Activated CD4-positive, alpha-beta memory T cell treated with anti-CD3 and anti-CD28 coated beads, Interleukin-2, amount 10 ng/mL, durations not matched to agents 7 days and 5 days (primary cell): ENCODE measurements at places on chromosomes 2 and 18. TPM values are rescaled to one million over a fixed set of nuclear protein-coding genes. Genes with fewer than 3 reads are reported as not detected.

The NEURL3 gene
- 1.0 TPM for total RNA-seq

The EVX2 gene
- total RNA-seq: not detected

The ERMN gene
- total RNA-seq: 3.5 TPM

The MARCO gene
- total RNA-seq: not detected

The SLC9A2 gene
- not detected for total RNA-seq

The CNDP1 gene
- not detected for total RNA-seq

The GCG gene
- not detected for total RNA-seq

The IL1RL1 gene
- total RNA-seq: 0.71 TPM

The NIFK gene
- 67.2 TPM for total RNA-seq

- peak overlapping the region; percentile 61 for H3K27ac ChIP-seq
- H3K36me3 ChIP-seq: peaks cover 75% of the 10 kb centered on the region
- peaks cover 82% of the 10 kb centered on the region for H3K4me1 ChIP-seq
Measured at GRCh38 chr2:113895301-113895700, 5.4 kb downstream of the ACTR3 start.

DNA sequence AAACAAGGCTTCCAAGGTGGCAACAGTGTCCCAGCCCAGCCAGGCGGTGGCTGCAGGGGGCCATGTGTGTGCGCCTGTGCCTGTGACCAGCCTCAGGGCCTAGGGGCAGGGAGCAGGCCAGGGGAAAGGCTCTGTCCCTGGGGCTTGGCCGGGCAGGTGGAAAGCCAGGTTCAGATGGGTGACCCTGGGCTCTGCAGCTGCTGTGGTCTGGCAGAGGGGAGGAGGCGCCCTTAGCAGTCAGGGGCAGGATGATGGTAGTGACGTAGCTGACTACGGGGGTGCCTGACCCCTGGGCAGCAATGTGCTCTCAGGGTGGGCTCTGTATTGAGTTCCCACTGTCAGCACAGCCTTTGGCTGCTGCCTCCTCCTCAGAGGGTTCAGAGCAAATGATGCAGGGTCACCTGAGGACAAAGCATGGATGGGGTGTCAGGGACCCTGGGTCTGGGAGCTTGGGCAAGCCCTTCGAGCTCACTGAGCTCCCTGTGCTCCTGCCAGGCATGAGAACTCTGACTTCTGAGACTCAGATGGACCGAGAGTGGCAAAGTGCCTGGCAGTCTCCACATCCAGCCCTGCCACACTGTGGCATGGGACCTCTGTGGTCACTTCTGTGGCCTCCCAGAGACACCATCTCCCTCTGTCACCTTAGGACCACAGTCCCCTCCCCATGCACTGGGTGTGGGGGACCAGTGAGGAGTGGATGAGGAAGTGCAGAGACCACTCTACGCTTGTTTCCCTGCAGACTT, 56.6 kb upstream of the ALPP start:
- H3K4me3 ChIP-seq: no peak overlapping the region
- peak overlapping the region; percentile 44 for H3K27ac ChIP-seq
- DNase-seq: no peak
- H3K4me1 ChIP-seq: peaks cover 50% of the 10 kb centered on the region
- H3K36me3 ChIP-seq: no peaks in the 10 kb centered on the region

DNA sequence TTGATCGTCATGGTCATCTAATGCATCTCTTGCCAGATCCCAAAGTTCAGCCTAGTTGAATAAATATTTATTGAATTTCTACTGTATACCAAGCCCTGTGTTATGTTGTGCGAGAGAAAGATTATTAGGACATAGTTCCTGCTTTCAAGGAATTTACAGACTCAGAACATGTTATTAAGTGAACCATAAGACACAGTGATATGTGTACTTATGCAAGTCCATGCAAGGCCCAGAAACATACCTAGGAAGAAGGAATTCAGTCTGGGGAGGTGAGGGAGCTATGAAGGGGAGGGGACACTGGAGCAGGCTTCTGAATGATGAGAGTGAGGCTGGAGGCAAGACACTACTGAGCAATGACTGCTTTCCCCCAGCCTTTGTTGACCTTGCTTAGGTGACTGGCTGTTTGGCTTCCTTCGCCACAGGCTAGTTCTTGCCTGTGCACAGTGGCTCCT, 81.4 kb downstream of the ACAA2 start:
- DNase-seq: no peak
- H3K27me3 ChIP-seq: peaks cover 6% of the 10 kb centered on the region
- no peak overlapping the region for H3K4me3 ChIP-seq
- no peaks in the 10 kb centered on the region for H3K36me3 ChIP-seq
- H3K27ac ChIP-seq: no peak overlapping the region

- no peaks in the 10 kb centered on the region for H3K4me1 ChIP-seq
- no peaks in the 10 kb centered on the region for H3K27me3 ChIP-seq
- DNase-seq: no peak
- H3K4me3 ChIP-seq: no peak overlapping the region
Measured at GRCh38 chr2:198065322-198065721, 260.9 kb downstream of the PLCL1 start.

- H3K27ac ChIP-seq: no peak overlapping the region
- H3K4me1 ChIP-seq: peaks cover 2% of the 10 kb centered on the region
- peaks cover 35% of the 10 kb centered on the region for H3K27me3 ChIP-seq
- no peak overlapping the region for H3K4me3 ChIP-seq
- no peaks in the 10 kb centered on the region for H3K36me3 ChIP-seq
- DNase-seq: no peak
Measured at GRCh38 chr2:181805228-181806038, 86.1 kb upstream of the ITPRID2 start.

DNA sequence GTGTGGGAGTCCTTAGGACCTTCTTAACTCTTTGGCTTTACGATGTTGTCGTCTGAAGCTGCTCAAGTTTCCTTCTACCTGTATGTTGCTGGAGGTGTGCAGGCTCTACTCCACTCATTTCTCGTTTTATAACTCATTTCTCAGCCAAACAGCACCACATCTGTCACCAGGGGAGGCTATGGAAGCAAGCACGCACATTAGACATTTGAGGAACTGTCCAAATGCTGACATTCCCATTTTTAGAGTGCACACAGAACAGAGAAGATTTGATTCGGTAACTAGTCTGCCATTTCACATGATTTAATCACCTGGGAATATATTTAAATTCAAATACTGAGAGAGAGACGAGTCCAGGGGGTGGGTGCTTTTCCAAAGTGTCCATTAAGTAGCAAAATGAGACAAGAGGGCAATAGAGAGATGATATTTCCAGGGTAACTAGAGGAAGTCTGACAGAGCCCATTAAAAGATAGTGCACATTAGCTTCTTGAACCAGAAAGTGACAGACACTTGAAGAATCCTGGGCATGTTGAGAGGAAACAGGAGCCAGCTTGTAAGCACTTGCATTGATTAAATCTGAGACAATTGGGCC, 793.3 kb downstream of the TDRD15 start:
- H3K4me1 ChIP-seq: no peaks in the 10 kb centered on the region
- H3K27me3 ChIP-seq: no peaks in the 10 kb centered on the region
- no peak overlapping the region for H3K4me3 ChIP-seq
- no peaks in the 10 kb centered on the region for H3K36me3 ChIP-seq
- DNase-seq: no peak
- no peak overlapping the region for H3K27ac ChIP-seq

DNA sequence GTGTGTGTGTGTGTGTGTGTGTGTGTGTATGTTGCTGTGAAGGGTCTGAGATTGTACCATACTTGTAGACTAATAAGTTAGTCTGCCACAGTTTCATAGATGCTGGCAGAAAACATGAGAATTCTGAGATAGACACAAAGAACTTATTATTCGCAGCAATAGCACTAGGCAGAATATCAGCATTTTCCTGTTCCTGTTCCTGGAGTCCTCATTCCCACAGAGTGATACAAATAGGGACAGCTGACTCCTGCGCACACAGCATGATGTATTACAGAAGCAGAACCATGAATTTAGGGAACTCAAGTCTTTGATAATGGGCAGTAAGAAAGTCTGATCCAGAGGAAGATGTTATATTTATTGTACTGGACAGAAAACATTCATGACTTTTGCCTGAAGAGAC, 1466.3 kb downstream of the DPP10 start:
- H3K27ac ChIP-seq: no peak overlapping the region
- no peak overlapping the region for H3K4me3 ChIP-seq
- DNase-seq: no peak
- H3K27me3 ChIP-seq: no peaks in the 10 kb centered on the region

DNA sequence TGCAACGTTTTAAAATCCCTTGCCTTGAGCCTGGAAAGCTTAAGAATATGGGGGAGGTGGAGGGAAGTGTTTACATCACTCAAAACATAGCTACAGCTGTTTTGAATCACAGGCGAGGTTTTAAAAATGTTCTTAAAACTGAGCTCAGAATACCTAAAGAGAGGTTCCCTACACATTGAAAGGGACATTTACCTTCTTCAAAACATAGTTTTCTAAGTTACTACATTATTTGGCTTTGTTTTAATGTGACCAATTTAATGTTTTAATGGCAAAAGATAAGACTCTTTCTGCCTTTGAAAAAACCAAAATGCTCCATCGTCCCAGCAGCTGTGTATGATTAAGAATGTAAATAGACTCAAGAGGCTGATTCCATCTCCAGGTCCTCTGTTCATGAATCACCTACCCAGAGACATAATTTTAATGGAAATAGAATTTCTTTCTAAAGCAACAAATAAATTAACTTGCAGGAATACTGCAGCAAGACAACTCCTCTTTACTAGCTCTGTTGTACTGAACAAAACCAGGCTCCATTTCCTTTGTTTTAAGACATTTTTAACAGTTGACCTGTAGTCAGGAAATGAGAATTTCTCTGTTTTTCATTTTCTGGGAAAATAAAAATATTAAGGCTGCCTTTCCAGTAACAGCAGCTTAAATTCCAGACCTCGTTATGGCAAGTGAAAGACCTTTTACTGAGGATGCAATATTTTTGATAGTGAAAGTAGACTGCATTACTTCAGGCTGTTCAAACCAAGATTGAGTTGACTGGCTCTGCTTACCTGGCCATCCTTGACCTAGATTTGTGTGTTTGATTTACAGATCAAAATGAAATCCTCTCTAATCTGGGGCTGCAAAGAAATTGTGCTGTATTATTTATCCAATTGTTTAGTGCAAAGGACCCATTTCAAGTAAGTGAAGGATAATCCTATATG, 33.7 kb upstream of the WDR75 start:
- no peak overlapping the region for H3K4me3 ChIP-seq
- no peak overlapping the region for H3K27ac ChIP-seq
- H3K4me1 ChIP-seq: peaks cover 10% of the 10 kb centered on the region
- no peaks in the 10 kb centered on the region for H3K36me3 ChIP-seq
- no peak for DNase-seq

DNA sequence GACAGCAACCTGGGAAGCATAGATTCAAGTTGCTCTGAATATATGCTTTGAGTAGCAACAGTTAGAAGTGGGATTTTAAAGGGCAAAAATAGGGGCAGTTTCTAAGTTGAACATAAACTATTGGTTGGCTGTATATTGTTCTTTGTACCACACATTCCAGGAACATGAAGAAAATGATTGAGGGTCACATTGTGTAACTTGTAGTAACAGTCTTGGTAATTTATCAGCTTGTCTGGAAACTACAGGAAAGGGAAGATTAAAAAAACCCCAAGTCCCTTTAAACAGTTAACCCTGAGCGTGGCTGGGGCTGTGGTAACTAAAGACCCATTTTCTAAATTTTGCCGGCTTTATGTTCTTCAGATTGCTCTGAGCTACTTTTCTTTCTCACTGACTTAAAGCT, 7.4 kb downstream of the PLEKHB2 start:
- H3K36me3 ChIP-seq: peaks cover 64% of the 10 kb centered on the region
- H3K27ac ChIP-seq: no peak overlapping the region
- H3K4me3 ChIP-seq: no peak overlapping the region
- peaks cover 60% of the 10 kb centered on the region for H3K4me1 ChIP-seq
- no peaks in the 10 kb centered on the region for H3K27me3 ChIP-seq
- no peak for DNase-seq

GRCh38 chr2:50895041-50895440, 136.9 kb downstream of the NRXN1 start:
- no peak overlapping the region for H3K4me3 ChIP-seq
- H3K27ac ChIP-seq: no peak overlapping the region
- no peak for DNase-seq
- H3K27me3 ChIP-seq: no peaks in the 10 kb centered on the region
- no peaks in the 10 kb centered on the region for H3K4me1 ChIP-seq

DNA sequence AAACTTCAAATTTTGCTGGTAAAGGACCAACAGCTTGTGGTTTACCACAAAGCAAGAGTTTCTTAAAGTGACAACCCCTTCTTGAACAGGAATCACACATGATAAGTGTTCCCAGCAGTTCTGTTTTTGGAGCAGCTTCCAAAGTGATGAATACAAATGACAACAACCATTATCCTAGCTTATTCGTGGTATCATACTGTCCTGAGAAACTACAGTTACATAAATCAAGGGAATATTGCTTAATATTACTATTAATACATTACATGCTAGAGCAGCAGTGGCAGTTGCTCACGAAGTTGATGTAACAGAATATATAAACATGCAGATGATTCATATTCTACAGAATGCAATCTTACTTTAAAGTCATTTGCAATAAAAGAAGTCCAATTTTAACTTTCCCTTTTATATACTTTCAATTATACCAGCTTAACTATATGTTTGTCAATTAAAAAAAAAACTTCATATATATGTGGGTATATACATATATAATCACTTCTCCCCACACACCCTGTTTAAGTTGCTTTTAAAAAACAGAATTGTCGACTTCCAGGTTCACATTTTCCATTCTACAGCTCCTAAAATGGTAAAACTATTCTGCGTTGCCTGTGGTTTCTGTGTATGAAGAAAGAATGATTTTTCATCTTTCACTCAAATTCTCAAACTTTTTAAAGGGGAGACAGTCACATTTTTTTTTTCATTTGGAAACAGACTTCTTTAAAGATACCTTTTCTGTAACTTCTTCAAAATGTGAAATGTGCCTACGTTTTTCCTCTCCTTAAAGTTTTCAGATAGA, 713.6 kb downstream of the TDRD15 start:
- DNase-seq: no peak
- no peaks in the 10 kb centered on the region for H3K4me1 ChIP-seq
- no peaks in the 10 kb centered on the region for H3K27me3 ChIP-seq

GRCh38 chr2:209713219-209713618, 58.4 kb upstream of the UNC80 start:
- no peak for DNase-seq
- no peaks in the 10 kb centered on the region for H3K27me3 ChIP-seq
- no peaks in the 10 kb centered on the region for H3K4me1 ChIP-seq
- H3K36me3 ChIP-seq: no peaks in the 10 kb centered on the region
- H3K4me3 ChIP-seq: no peak overlapping the region

DNA sequence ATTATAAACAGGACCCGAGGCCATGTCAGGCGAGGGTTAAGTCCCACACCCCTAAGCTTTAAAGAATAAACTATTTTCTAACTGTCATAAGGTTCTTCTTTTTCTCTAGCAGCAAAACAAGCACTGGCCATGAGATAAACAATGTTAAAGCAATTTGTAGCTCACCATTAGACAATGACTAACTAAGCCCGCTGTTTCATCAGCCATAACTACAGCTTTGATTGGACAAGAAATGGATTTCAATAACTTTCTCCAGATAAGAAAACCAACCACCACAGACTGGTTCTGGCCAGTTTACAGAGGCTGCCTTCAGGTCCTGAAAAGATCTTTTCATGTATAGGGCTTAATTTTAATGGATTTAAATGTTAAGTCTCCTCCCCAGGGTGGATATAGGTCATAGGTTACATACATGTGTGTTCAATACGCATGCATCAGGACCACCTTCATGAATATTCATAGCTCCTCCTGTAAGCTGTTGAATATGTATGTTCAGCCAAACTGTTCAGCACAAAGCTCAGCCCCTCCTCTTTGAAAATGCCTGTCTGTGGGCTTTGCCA, 108.7 kb upstream of the RAB6C start:
- H3K27me3 ChIP-seq: no peaks in the 10 kb centered on the region
- DNase-seq: no peak
- H3K4me1 ChIP-seq: no peaks in the 10 kb centered on the region
